PC-3 (cell line): ENCODE measurements at places on chromosomes 12 and 14. TPM values are rescaled to one million over a fixed set of nuclear protein-coding genes. Genes with fewer than 3 reads are reported as not detected.
A peak's percentile ranks its signal among the peaks of the same experiment; 100 is the strongest.

- H3K27me3 ChIP-seq = no peaks in the 10 kb centered on the region
- H3K27ac ChIP-seq = no peak overlapping the region
- no peak overlapping the region for H3K4me3 ChIP-seq
- H3K36me3 ChIP-seq = no peaks in the 10 kb centered on the region
- DNase-seq = no peak
Measured at GRCh38 chr12:81962126-81962856, 203.1 kb upstream of the PPFIA2 start.

DNA sequence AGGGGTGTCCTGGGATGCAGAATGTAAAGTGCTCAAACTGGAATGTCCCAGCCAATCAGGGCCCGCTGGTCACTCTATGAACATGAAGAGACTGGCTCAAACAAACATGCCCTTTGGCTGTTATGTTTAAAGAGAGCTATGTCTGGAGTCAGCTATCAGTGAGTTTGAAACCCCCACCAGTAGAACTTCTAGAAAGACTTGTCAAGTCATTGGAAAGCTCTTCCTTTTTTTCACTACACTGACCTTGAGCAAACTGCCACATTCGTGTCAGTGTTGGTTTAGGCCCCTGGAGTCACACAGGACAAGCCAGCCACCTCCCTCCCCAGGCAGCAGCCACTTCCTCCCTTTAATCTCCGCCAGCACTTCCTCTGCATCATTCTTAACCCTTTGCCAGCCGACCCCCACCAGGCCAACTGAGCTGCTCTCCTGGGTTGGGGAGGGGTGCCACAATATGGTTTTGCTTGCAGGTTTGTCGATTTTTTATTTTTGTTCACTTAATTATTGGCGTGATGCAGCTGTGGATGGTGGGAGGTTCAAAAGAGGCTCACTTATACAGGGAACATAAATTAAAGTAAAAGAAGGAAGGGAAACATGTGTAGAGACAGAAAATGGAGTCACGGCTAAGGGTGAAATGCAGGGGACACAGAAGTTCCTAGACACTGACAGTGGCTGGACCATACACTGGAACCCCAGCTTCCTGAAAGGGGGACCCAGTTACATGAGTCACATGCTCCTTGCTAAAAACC, 25.3 kb downstream of the CMKLR1 start:
- H3K27me3 ChIP-seq = peaks cover 27% of the 10 kb centered on the region; the same call in 1 of the 2 replicates
- H3K4me1 ChIP-seq = no peaks in the 10 kb centered on the region
- H3K36me3 ChIP-seq = no peaks in the 10 kb centered on the region
- no peak overlapping the region for H3K4me3 ChIP-seq
- DNase-seq = no peak

GRCh38 chr14:96888158-96888557, 91.0 kb downstream of the VRK1 start:
- H3K27me3 ChIP-seq = no peaks in the 10 kb centered on the region
- no peaks in the 10 kb centered on the region for H3K36me3 ChIP-seq
- no peak overlapping the region for H3K27ac ChIP-seq

- H3K4me1 ChIP-seq = no peaks in the 10 kb centered on the region
- H3K27me3 ChIP-seq = peaks cover 51% of the 10 kb centered on the region
- H3K27ac ChIP-seq = no peak overlapping the region
Measured at GRCh38 chr12:108121728-108122471, 7.2 kb upstream of the WSCD2 start.

- H3K4me3 ChIP-seq = no peak overlapping the region
- no peaks in the 10 kb centered on the region for H3K27me3 ChIP-seq
- DNase-seq = no peak
- H3K36me3 ChIP-seq = peaks cover 19% of the 10 kb centered on the region
- H3K4me1 ChIP-seq = peaks cover 25% of the 10 kb centered on the region
- no peak overlapping the region for H3K27ac ChIP-seq
Measured at GRCh38 chr12:123167329-123167728, 16.4 kb upstream of the PITPNM2 start.

DNA sequence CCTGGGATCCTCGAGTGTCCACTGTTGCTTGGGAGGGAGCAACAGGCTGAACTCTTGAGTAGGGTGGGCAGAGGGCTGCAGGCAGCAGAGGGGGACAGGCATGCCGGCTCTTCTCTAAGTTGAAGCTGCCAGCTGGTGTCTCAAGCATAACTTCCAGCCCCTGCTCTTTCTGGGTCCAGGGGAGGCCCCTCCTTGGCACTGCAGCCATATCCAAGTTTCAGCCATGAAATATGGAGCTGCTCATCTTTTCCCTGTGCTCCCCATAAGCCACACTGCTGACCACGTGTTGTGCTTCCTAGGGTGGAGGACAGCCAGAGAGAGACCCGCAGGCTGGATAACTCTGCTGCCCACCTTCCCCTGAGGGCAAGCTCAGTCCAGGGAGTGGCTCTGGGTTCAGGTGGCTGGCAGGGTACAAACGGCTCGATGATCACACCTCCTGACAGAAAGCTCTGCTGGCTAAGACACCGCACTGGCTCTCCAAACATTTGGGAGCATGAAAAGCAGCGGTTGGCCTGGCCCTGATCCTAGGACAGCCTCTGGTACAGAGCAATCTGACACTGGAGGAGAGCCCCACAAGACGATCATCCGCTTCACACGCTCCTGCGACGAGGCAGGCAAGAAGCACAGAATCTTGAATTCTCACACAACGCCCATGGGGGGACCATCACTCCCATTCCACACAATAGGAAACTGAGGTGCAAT, 79.6 kb downstream of the PITPNM2 start:
- no peak for DNase-seq
- no peak overlapping the region for H3K27ac ChIP-seq
- no peak overlapping the region for H3K4me3 ChIP-seq
- no peaks in the 10 kb centered on the region for H3K36me3 ChIP-seq
- peaks cover 21% of the 10 kb centered on the region for H3K4me1 ChIP-seq

- no peak overlapping the region for H3K4me3 ChIP-seq
- peaks cover 4% of the 10 kb centered on the region; the same call in 1 of the 2 replicates for H3K36me3 ChIP-seq
- no peaks in the 10 kb centered on the region for H3K27me3 ChIP-seq
- H3K4me1 ChIP-seq = peaks cover 35% of the 10 kb centered on the region
- H3K27ac ChIP-seq = peak overlapping the region; percentile 87
- peak; percentile 93 for DNase-seq
Measured at GRCh38 chr12:57166971-57167371, 19.6 kb upstream of the LRP1-AS start.

GRCh38 chr14:24094841-24095270, 745 bp downstream of the PCK2 start:
- H3K27ac ChIP-seq = peak overlapping the region; percentile 23; the same call in 1 of the 2 replicates
- H3K4me3 ChIP-seq = peak overlapping the region; percentile 83

DNA sequence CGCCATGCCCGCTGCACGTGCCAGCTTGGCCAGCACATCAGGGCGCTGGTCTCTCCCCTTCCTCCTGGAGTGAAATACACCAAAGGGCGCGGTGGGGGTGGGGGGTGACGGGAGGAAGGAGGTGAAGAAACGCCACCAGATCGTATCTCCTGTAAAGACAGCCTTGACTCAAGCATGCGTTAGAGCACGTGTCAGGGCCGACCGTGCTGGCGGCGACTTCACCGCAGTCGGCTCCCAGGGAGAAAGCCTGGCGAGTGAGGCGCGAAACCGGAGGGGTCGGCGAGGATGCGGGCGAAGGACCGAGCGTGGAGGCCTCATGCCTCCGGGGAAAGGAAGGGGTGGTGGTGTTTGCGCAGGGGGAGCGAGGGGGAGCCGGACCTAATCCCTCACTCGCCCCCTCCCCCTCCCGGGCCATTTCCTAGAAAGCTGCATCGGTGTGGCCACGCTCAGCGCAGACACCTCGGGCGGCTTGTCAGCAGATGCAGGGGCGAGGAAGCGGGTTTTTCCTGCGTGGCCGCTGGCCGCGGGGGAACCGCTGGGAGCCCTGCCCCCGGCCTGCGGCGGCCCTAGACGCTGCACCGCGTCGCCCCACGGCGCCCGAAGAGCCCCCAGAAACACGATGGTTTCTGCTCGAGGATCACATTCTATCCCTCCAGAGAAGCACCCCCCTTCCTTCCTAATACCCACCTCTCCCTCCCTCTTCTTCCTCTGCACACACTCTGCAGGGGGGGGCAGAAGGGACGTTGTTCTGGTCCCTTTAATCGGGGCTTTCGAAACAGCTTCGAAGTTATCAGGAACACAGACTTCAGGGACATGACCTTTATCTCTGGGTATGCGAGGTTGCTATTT, 914 bp upstream of the CCND2 start:
- H3K27me3 ChIP-seq = peaks cover 82% of the 10 kb centered on the region
- H3K27ac ChIP-seq = no peak overlapping the region
- DNase-seq = no peak
- H3K4me3 ChIP-seq = no peak overlapping the region
- H3K4me1 ChIP-seq = no peaks in the 10 kb centered on the region
- no peaks in the 10 kb centered on the region for H3K36me3 ChIP-seq

- H3K27ac ChIP-seq = no peak overlapping the region
- H3K4me3 ChIP-seq = no peak overlapping the region
- no peaks in the 10 kb centered on the region for H3K4me1 ChIP-seq
Measured at GRCh38 chr12:103530307-103531066, 34.7 kb upstream of the C12orf42 start.

DNA sequence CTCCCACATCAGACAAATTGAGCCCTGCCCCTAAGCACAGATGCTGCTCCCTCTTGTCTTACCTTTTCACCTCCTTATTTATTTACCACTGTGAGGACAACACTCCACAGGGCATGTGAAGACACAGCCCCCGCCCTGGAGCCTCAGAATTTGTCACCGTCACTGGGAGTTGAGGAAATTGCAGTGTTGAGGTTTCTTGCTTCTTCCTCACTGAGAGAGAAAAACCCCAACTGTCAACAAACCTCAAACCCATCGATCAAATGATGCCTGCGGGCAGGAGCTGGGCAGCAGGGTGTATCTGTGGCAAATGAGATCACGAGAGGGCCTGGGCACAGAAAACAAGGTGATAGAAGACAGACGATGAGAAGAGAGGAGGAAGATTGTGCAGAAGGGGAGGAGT, 30.5 kb upstream of the PLEKHG3 start:
- no peak overlapping the region for H3K4me3 ChIP-seq
- peaks cover 11% of the 10 kb centered on the region for H3K4me1 ChIP-seq
- no peak overlapping the region for H3K27ac ChIP-seq
- H3K36me3 ChIP-seq = no peaks in the 10 kb centered on the region

GRCh38 chr14:32594766-32595165, 265.7 kb downstream of the AKAP6 start:
- H3K27ac ChIP-seq = no peak overlapping the region
- no peak overlapping the region for H3K4me3 ChIP-seq
- peak; percentile 40 for DNase-seq
- H3K36me3 ChIP-seq = no peaks in the 10 kb centered on the region

GRCh38 chr14:29042551-29042950, 276.0 kb downstream of the FOXG1 start:
- H3K36me3 ChIP-seq = no peaks in the 10 kb centered on the region
- H3K4me3 ChIP-seq = no peak overlapping the region
- no peak for DNase-seq
- no peaks in the 10 kb centered on the region for H3K4me1 ChIP-seq
- H3K27me3 ChIP-seq = no peaks in the 10 kb centered on the region
- no peak overlapping the region for H3K27ac ChIP-seq

GRCh38 chr12:19659501-19659900, 220.2 kb downstream of the AEBP2 start:
- no peak overlapping the region for H3K27ac ChIP-seq
- no peak for DNase-seq
- no peaks in the 10 kb centered on the region for H3K4me1 ChIP-seq
- no peaks in the 10 kb centered on the region for H3K27me3 ChIP-seq
- H3K36me3 ChIP-seq = no peaks in the 10 kb centered on the region

DNA sequence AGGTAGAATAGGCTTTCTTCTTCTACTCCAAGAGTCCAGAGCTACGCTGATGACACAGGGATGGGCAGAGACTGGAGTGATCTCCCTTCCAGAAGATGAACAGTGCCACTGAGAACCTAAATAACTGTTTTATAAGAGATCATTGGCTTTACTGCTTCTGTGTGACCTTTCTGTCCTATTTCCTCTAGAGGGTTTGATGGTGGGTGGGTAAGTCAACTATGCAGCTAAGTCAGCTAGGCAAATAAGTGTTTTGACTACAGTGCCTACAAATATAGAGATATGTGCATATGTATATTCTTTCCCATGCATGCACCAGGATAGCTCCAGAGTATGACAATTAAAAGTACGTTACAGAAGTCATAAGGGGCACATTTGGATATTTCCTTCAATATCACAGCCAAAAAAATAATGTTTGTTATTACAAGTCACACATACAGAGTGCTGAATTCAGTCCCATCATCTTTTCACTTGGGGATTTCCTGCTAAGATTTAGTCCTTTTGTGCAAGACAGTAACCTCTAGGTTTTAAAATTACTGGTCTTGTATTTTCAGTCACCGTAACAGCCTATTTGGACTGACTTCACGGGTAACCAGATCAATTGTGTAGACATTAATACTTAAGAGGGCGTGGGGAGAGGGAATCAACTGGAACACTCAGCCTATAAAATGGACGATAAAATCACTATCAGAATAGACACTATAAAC, 412.6 kb upstream of the SOX5 start:
- no peaks in the 10 kb centered on the region for H3K27me3 ChIP-seq
- H3K4me3 ChIP-seq = no peak overlapping the region
- H3K36me3 ChIP-seq = no peaks in the 10 kb centered on the region

DNA sequence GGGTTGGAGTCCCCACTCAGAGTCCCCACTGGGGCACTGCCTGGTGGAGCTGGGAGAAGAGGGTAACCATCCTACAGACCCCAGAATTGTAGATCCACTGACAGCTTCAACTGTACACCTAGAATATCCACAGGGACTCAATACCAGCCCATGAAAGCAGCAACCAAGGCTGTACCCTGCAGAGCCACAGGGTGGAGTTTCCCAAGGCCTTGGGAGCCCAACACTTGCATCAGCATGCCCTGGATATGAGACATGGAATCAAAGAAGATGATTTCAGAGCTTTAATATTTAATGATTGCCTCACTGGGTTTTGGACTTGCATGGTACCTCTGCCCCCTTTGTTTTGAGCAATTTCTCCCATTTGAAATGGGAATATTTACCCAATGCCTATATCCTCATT, 80.4 kb downstream of the RASSF9 start:
- no peaks in the 10 kb centered on the region for H3K27me3 ChIP-seq
- no peak overlapping the region for H3K27ac ChIP-seq
- DNase-seq = peak; percentile 16
- H3K4me1 ChIP-seq = no peaks in the 10 kb centered on the region

DNA sequence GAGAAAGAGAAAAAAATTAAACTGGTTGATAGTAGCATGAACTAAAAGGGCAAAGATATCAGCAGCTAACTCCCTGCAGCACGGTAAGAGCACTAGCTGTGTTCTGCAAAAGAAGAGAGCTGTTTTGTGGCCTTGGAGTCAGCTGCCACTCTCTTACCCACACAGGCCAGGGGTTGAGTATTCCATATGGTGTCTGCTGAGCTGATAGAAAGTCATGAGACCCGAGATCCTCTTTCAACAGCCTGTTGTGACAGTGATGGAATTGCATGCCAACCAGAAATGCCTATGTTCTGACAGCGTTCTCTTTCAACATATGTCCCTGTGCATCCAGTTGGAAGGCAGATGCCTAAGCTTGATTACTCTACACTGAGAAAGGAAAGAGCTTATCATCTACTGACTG, 39.9 kb downstream of the TMTC1 start:
- peak; percentile 72 for DNase-seq
- H3K4me1 ChIP-seq = no peaks in the 10 kb centered on the region
- H3K36me3 ChIP-seq = no peaks in the 10 kb centered on the region
- no peak overlapping the region for H3K27ac ChIP-seq

The PTCSC3 gene
- not detected in 2 replicates for total RNA-seq

The EP400 gene
- total RNA-seq = 20.2 and 30.5 TPM in 2 replicates

The DCN gene
- total RNA-seq = not detected in 2 replicates

The SLC17A8 gene
- total RNA-seq = not detected in 2 replicates

The KRT73 gene
- not detected in 2 replicates for total RNA-seq

The BMP4 gene
- total RNA-seq = 8.7 and 16.5 TPM in 2 replicates

The KCNA5 gene
- not detected in 2 replicates for total RNA-seq
